ENCODE measurements at places on chromosomes 1 and 21.

DNA sequence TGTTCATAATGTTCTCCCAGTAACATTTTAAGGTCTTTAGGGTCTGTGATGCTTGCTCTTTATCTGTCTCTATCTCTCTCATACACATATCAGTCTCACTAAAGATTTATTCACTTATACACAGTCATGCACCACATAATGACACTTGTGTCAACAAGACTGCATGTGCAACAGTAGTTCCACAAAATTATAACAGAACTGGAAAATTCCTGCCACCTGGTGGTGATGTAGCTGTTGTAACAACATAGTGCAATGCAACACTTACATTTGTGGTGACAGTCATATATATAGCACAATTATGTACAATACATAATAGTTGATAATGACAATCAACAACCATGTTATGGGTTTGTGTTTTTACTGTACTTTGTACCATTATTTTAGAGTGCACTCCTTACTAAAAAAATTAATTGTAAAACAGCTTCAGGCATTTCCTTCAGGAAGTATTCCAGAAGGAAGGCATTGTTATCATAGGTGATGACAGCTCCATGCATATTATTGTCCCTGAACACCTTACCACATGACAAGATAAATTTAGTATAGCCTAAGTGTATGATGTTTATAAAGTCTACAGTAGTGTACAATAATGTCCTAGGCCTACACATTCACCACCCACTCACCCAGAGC is 8.1 kb downstream of the TDRD5 start:
- no peak for DNase-seq

DNA sequence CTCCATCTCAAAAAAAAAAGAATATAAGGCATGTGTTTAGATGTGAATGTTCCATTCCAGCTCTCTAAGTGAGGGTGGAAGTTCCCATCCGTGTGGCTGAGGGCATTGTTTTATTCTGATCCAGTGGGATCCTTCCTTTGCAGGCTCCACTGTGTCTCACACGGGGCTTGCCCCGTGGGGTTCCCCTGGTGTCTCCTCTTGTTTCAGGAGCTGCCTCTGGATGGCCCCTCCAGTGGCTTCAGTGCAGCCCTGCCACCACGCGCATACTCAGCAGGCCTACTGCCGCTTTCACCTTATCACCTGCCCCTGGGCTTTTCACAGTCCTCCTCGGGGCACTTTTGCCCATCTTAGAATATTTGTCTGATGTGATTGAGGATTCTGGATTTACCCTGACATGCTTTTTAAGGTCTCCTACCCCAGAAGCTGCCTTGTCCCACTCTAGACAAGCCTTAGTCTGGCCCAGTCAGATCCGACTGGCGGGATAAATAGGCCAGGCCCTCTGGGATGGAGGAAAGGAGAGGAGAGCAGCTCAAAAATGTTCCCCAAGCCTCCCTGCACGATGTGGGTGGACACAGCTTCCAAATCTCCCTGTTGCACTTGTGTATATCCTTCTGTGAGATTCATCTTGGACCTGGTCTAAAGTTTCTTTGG is 55.2 kb downstream of the FAM163A start:
- DNase-seq, result no peak

GRCh38 chr1:244180256-244180655 is 129.2 kb downstream of the ZBTB18 start:
- no peak for DNase-seq

- no peak for DNase-seq
Measured at GRCh38 chr1:82395440-82395839, 594.7 kb downstream of the ADGRL2 start.

DNA sequence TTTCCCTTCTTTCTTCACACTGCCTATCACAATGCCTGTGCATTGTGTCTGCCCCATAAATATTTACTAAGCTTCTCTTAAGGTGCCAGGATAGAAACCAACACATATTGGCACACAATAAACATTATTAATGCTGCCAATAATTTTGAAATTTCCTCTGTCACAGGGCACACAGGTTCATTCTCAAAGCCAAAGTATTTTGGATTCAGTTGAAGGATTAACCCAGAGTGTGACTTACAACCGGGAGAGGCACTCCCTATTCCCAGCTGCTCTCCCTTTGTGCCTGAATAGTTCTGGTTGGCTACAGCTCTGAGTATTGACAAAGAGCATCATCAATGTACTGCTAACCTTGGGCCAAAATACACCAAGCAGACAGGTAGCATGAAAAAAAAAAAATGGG is 46.6 kb upstream of the ATP1A1 start:
- DNase-seq, result no peak

DNA sequence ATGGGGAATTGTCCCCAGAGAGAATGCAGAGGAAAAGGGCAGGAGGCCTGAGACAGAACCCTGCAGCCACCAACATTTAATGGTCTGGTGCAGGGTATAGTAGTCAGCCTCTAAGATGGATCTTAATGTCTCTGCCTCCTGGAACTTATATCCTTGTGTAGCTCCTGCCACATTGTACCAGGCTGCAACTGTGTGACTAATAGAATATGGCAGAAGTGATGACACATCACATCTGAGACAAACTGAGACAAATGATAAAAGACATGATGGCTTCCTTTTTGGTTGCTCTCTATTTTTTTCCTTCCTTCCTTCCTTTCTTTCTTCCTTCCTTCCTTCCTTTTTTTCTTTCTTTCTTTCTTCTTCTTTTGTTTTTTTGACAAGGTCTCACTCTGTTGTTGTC is 37.1 kb upstream of the CYP4B1 start:
- no peak for DNase-seq

DNA sequence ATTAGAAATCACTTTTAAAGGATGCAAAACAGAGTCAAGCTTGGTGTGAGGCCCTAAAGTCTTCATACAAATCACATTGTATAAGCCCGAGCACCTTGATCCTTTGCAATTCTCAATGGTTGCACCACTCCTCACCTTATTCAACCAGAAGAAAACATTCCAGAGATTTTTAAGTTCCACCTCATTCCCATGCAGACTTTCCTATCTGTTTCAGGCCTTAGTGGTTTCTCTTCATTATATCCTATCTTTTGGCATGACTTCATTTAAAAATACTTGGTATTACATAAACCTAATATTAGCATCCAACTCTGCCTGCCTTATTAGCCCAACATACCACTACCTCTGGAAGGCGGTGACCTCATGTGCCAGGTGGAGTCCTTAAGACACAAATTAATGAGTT is 9.3 kb upstream of the GREM2 start:
- no peak for DNase-seq

DNA sequence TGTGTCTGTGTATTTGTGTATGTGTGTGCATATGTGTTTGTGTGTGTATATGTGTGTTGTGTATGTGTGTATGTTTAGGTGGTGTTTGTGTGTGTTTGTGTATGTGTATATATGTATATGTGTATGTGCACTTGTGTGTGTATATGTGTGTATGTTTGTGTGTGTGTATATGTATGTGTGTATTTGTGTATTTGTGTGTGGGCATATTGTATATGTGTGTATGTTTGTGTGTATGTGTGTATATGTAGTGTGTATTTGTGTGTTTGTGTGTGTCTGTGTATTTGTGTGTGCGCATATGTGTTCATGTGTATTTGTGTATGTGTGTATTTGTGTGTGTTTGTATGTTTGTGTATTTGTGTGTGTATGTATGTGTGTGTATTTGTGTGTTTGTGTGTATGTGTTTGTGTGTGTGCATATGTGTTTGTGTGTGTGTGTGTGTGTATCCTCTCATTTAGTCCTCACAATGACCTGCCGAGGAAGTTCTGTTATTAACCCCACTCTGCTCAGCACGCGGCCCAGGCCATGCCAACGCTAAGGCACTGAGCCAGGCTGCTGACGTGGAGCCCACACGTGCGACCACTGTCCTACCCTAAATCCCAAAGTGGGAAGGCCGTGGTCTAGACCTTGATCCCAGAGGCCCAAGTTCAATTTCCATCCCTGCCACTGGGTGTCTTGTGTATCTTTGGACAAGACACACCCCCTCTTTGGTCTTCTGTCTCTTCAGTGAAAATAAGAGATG is 43.2 kb upstream of the TMEM51 start:
- no peak for DNase-seq

GRCh38 chr21:39686646-39687468 is 58.1 kb upstream of the IGSF5 start:
- DNase-seq, result no peak

DNA sequence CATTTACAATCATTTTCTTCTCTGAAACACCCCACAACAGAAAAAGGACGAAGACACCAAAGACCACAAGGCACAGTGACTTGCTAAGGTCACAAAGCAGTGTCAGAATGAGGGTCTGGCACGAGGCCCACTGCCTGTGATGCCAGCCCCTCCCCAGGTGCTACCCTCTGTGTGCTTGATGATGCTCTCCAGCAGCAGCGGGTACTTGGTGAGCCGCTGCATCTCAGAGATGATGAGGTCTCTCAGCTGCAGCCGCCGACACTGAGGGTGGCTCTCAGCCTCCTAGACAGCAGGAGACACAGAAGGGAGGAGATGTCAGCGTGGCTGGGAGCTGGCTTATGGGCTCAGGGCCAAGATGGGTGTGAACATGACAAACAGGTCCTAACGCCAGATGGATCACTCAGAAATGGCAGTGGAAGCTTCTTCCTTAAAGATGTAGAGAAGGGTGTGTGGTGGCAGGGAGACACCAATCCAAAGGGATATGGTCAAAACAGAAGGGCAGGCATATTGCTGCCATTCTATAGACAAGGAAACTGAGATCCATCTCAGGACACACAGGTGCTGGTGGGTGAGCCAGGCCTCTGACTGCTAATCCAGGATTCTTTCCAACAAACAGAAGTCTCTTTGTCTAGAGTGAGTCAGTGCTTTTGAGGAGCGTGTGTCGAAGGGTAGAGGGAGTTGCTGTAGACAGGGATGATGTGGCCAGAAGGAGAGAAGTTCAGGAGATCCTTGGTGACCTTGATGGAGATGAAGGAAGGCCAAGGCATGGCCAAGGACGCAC is 25.6 kb downstream of the LRRC71 start:
- DNase-seq, result no peak

- DNase-seq, result no peak
Measured at GRCh38 chr1:178637841-178638240, 87.2 kb upstream of the RALGPS2 start.

DNA sequence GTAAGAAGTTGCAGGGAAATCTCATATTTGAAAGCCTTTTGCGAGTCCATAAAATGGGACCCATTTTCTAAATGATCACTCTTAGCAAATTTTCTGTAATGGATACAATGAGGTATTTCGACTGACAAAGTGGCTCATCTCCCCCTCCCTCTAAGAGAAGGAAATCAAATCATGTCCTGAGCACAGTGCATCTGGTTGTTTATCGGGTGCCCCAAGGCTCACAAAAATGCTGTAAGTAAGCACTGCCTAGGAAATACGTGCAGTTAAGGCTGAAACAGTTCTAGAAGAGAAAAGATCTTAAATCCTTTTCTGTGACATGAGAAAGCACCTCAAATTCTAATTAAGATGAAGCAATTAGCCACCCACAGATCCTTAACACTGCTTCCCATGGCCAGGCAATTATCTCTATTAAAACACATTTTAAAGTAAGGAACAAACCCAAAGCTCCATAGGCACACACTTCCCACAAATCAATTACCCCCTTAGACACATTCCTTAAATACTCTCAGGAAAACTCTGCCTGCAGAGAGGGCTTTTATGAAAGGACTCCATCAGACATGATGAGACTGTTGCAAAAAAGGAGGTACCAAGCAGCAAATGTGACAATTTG is 216.3 kb downstream of the KCNH1 start:
- DNase-seq, result no peak

DNA sequence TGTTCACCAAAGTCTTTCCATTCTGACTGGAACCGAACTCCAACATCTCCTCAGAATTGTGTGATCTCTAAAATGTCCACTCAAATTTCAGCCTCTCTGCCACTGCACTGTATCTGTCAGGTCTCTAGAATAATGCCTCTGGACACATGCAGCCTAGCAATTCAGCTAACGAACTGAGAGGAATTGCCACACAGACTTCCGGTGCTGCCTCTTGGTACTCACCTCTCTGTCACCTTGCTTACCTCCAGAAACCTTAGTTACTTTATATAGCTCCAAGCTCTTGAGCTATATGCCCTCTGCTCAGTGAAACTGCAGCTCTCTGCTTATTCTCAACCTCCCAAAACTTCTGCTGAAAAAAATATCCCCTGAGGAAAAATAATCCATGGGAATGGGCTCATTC is 2.7 kb upstream of the CHRM3 start:
- DNase-seq, result no peak

- no peak for DNase-seq
Measured at GRCh38 chr1:111208921-111209320, 8.5 kb upstream of the DENND2D start.

DNA sequence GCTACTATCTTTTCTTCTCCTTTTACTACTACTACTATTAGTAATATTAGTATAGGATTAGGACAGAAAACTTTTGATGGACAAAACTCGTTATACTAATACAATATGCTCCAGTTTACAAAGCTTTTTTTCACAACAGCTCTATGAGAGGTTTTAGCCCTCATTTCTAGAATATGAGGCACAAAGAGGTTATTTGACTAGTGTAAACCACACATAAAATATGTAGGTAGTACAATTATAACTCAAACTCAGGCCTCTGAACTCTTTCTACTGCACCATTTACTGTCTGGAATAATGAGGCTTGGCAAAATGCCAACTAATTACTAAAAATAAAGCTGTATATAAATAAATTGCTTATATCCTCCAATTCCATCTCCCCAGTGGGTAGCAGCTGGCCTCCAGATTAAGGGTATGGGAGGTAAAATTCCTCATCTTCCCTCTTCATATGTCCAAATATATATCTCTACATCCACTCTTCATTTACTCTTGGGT is 99.9 kb downstream of the LYST start:
- no peak for DNase-seq

DNA sequence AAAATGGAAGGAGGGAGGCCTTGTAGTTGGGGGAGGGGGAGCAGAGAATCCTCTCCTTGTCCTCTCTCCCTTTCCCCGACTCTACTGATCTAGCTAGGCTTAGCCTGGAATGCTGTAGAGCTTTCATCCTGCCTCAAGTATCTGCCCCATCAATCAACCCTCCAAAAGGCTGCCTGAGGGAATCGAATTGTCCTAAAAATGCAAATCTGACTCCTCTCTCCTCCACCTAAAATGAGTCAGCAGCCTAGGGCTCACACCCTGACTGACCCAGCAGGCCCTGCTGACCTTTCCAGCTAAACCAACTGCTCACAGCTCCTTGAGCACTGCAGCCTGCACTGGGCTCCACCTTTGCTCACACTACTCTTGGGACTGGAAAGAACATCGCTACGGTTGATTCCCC is 2.8 kb downstream of the HPDL start:
- DNase-seq, result no peak

All from effector CD4-positive, alpha-beta T cell (primary cell).